ENCODE measurements at places on chromosomes 11 and 22. TPM values are rescaled to one million over a fixed set of nuclear protein-coding genes. Genes with fewer than 3 reads are reported as not detected.

TEX12 gene
- total RNA-seq = 0.59 TPM

C11orf86 gene
- total RNA-seq = not detected

DNA sequence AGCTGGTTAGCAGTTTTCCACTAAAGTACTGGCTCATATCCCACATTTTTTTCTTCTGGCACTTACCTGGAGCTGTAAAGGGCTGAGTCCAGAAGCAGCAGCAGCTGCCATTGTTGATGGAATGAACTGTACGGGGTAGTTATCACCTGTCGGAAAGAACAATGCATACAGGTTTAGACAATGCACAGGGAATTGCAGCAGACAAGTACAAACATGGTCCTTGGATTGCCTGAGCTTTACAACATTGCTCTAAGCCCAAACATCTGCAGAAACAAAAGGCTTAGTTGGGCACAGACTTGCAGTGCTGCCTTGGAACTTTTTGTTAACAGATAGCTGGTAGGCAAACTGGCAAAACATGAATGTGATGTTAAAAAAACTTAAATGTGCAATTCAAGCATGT is 258.8 kb downstream of the SOX6 start:
- no peak overlapping the region for H3K27ac ChIP-seq
- no peak overlapping the region for H3K4me3 ChIP-seq
- no peaks in the 10 kb centered on the region for H3K27me3 ChIP-seq
- DNase-seq = no peak
- H3K4me1 ChIP-seq = peaks cover 2% of the 10 kb centered on the region

DNA sequence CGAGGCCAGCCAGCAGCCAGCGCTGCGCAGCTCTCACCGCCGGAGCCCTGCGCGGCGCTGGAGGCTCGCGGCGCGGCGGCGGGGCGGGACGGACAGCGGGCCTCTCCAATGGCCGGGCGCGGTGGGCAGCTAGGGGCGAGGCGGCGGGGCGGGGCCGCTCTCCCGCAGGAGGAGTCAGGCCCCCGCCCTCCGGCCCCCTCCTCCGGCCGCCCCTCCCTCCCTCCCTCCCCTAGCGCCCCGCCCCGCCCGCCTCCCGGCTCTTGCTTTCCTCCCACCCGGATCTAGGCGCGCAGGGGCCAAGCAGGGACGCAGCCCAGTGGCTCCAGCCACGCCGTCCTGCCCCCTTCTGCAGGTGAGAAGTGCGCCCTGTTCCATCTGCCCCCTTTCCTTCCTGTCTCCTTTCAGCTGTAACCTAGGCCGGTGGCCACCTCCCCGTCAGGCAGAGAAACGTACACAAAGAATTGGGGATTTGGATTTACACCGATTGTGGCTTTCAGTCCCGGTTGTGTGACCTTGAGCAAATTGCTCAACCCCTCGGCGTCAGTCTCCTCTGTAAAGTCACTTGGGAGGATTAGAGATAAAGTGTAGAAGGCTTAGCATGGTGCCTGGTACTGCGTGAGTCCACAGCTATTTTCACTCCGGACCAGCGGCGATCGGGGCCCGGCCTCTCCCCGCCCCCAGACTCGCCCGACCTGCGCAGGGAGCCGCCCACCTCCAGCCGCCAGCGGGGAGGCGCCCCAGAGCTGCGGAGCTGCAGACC is at the start of gene FZD4:
FZD4 (minus strand) TSS at position 35 of the 760 bp plus-strand sequence. CDS start 310 bp downstream, outside the sequence.
- peaks cover 6% of the 10 kb centered on the region for H3K36me3 ChIP-seq
- H3K27me3 ChIP-seq = peaks cover 8% of the 10 kb centered on the region
- peak; percentile 98 for DNase-seq
- H3K4me3 ChIP-seq = peak within 1 kb of the TSS; percentile 85
- H3K27ac ChIP-seq = no peak within 1 kb of the TSS
- H3K4me1 ChIP-seq = peaks cover 27% of the 10 kb centered on the region

- H3K27me3 ChIP-seq = peaks cover 66% of the 10 kb centered on the region
- no peaks in the 10 kb centered on the region for H3K4me1 ChIP-seq
- no peaks in the 10 kb centered on the region for H3K36me3 ChIP-seq
- H3K4me3 ChIP-seq = no peak overlapping the region
- H3K27ac ChIP-seq = no peak overlapping the region
These were observed 4.7 kb upstream of the SCN4B start for GRCh38 chr11:118157186-118157895.

All from osteoblast (primary cell).